Caco-2 (cell line): ENCODE measurements at places on chromosomes 5 and 9. TPM values are rescaled to one million over a fixed set of nuclear protein-coding genes. Genes with fewer than 3 reads are reported as not detected.

Gene PSAT1
- total RNA-seq: 93.6 and 112 TPM in 2 replicates

Gene STOM
- 26.5 and 33.1 TPM in 2 replicates for total RNA-seq

Gene CDKN2B-AS1
- total RNA-seq: 1.2 and 2.1 TPM in 2 replicates

Gene IQGAP2
- total RNA-seq: 85.6 and 89.4 TPM in 2 replicates

Gene KIF4B
- total RNA-seq: 0.14 TPM in 2 replicates

Gene PIP5K1B
- 10.3 and 12.9 TPM in 2 replicates for total RNA-seq

Gene PCDHB4
- total RNA-seq: not detected in 2 replicates

Gene EQTN
- not detected in 2 replicates for total RNA-seq

Gene PHF19
- 75.9 and 76.3 TPM in 2 replicates for total RNA-seq

Gene FTMT
- not detected in 2 replicates for total RNA-seq

Gene HAPLN1
- total RNA-seq: 2.4 and 4.9 TPM in 2 replicates

Gene SEMA5A
- total RNA-seq: 27.4 and 34.3 TPM in 2 replicates

GRCh38 chr5:35087991-35088390 is 40.2 kb upstream of the AGXT2 start:
- DNase-seq: no peak

DNA sequence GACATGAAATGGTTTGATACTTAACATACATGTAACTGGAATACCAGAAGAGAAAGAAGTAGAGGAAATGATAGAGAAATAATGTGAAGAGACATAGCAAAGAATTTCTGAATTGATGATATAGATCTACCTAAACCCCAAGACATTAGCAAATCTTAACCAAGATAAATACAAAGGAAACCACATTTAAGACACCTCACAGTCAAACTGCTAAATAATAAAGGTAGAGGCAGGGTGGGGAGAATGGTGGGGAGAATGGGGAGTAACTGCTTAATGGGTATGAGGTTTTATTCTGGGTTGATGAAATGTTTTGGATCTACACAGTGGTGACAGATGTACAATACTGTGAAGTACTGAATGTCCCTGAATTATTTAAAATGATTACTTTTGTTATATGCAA is 17.5 kb downstream of the CARNMT1 start:
- no peak for DNase-seq

- no peak for DNase-seq
These were observed 41.3 kb downstream of the AP3B1 start for GRCh38 chr5:78253201-78253600.

GRCh38 chr5:14217587-14217986 is 74.4 kb downstream of the TRIO start:
- DNase-seq: no peak

DNA sequence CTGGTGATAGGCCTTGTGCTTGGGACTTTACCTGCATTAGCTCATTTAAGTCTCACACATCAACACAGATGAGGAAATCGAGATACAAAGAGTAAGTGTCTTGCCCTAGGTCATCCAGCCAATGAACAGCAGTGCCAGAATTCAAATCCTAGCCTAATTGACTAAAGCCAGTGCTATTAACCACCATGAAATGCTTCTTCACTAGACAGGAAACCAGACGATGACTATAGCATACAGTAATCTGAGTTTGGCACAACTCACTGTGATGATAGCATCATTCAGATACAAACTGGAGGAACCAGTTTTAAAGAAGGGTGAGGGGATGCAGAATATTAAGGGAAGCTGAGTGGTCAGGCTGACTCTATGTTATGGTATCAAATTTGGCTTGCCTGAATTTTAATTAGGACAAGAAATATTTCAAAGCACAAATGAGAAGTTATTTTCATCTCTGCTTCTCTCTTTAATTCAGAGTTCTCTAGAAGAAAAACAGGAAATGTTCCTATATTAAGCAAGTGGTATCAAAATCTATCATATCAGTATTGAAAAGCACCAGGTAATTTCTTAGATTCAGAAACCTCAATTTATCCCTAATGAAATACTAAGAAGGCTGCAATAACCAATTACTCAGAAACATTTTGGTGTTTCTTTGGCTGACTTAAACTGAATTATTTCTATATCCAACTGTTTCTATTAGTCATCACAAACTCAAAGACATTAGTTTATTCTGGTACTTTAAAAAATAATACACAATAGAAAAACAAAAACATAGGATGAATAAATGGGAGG is 147.0 kb upstream of the RASA1 start:
- DNase-seq: no peak

GRCh38 chr9:131120620-131121228 is 4.7 kb upstream of the NUP214 start:
- no peak for DNase-seq

DNA sequence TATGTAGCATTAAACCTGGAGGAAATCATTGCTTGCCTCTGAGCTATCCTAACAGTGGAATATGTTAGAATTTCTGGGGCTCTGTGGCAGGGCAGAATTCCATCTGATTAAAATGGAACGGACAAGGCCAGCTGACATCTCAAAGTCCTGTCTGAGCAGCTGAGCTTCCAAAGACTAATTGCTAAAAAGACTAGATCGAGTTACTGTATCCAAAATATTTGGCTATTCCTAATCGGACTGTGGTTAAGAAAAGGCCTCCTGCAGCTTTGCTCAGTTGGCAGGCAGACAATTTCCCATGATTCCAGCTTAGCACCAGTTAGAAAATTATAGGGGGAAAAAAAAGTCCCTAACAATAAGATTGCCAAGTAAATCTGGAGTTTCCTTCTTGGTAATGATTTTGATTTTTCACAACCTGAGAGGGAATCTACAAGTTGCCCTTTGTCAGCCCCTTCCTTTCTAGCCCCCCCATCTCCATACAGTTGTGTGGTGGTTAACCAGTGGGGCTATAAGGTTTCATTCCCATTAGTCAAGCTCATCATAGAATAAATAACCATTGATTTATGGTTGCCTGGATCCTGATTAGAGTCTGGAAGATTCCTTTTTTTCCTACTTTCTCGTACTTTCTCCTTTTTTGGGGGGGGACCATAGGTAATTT is 26.4 kb downstream of the PTGR1 start:
- DNase-seq: no peak

DNA sequence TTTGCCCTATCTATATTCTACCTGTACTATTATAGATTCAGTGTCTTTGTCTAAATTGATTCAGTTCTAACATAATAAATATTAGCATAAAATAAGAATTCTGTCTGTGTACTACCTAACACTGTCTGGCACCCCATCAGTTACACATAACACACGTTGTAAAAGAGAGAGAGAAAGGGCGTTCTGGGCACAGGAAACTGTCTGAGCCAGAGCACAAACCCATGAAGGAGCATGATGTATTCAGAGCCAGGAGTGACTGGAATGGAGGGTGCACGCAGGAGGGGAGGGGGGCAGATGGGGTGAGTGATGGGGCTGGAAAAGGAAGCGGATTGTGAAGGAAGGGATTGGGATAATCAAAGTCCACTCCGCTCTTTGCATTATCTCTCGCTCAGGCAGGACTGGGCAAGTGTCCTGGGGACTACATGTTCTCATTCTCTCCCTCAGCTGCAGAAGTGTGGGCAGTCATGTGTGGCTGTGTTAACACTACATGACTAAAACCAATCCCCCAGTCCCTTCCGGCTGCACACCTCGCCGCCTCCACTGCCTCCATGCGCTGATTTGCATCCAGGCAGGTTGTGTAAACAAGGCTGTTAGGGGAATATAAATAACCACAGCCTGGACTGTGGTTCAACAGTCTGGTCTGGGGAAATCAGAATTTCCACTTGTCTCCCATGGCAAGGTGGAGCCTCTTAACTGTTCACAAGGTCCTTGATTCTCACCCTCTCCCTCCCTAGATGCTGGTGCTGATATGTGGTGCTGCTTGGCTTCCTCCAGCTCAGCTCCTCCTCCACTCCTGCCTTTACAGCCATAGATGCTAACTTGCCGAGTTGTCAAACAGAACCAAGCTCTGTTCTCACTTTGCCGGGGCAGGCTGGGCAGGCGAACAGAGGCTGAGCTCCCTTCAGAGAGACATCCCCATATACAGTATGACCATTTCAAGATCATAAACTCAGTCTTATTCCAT is 367.5 kb upstream of the BRINP1 start:
- DNase-seq: no peak

GRCh38 chr5:139246394-139246793 is 47.1 kb upstream of the MATR3 start:
- no peak for DNase-seq

- peak; percentile 51 for DNase-seq
These were observed 64.2 kb downstream of the CFAP77 start for GRCh38 chr9:132474253-132474652.

- peak; percentile 56 for DNase-seq
These were observed 16.8 kb downstream of the NIPAL4 start for GRCh38 chr5:157476702-157477408.

DNA sequence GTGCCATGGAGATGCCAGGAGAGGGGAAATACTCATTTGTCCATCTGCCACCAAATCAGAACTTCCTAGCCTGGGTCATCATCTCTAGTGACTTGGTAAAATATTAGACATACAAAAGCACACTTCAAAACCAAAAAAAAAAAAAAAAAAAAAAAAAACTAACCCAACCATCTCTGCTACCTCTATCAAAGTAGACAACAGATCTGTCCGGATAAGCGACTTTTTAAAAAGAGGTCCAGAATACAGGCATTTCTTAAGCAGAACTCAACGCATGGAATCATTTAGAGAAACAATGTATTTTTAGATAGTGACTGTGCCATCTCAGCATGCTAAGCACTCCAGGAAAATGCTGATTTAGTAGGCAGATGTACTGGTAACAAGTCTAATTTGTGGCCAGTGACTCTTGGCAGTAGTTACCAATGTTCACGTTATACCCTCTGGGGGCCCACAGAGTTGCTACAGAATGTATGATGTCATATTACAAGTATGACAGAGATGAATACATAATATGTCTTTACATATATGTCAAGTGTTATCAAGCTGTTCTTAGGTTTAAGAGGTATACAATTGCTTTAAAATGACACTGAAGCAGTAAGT is 107.8 kb downstream of the SMIM23 start:
- DNase-seq: no peak

- no peak for DNase-seq
These were observed 75.6 kb downstream of the NTNG2 start for GRCh38 chr9:132237481-132237880.

DNA sequence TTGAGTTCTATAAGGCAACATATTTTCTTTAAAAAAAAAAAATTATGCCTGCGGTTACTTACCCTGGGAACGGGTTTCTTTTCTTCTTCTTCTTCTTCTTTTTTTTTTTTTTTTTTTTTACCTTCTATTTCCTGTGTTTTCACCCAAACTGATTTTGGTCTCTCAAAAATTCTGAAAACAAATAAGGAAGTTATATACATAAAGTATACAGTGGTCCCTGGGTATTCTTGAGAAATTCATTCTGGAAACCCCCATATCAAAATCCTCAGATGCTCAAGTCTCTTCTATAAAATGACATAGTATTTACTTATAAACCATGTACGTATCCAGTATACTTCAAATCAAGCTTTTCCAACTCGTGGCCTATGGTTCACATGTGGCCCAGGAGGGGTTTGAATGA is 326.7 kb downstream of the MAT2B start:
- DNase-seq: no peak
